ENCODE measurements at places on chromosomes 13 and 19. TPM values are rescaled to one million over a fixed set of nuclear protein-coding genes. Genes with fewer than 3 reads are reported as not detected.

DNA sequence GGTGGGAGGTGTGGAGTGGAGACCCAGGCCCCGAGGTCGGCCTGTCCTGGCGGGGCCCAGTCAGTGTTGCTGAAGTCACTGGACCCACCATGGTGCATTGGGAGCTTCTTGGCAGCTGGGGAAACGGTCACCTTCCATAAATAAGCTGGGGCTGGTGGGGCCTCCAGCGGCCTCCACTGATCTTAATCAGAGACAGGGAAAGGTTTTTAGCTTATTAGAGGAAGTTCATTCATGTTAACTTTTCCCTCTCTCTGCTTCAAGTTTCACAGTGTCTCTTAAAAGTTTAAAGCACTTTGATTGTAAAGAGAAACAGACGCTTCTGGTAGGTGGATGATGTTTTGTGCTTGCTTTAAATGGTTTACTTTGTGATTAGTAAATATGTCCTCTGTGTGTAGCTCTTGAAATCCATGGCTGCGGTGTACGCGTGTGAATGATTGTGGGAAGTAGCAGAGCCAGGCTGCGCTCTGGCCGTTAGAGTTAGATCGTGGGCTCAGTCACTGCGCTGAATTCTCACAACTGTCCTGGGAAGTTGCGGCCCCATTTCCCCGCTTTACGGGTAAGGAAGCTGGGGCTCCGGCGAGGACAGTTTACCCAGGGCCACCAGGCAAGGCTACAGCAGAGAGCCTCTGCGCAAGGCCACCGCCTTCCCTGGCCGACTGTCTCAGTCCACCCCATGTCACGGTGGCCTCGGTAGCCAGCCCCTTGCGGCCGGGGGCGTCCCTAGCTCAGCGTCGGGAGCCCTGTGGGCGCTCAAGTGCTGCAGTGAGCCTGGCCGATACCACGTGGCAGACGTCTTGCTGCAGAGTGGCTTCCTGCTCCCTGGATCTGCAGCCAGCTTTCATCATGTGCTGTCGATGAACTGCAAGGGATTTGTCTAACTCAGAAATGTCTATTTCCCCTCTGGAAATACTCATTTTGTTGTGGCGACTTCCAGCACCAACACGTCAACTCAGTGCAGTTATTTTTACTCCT is 16.5 kb upstream of the NDUFS7 start:
- no peak for DNase-seq

GRCh38 chr19:58097781-58098681 is at the start of gene ZSCAN18:
ZSCAN18 (minus strand) TSS chr19:58098231; CDS start chr19:58090267, 7,964 bp downstream.
- DNase-seq = peak; percentile 98

DNA sequence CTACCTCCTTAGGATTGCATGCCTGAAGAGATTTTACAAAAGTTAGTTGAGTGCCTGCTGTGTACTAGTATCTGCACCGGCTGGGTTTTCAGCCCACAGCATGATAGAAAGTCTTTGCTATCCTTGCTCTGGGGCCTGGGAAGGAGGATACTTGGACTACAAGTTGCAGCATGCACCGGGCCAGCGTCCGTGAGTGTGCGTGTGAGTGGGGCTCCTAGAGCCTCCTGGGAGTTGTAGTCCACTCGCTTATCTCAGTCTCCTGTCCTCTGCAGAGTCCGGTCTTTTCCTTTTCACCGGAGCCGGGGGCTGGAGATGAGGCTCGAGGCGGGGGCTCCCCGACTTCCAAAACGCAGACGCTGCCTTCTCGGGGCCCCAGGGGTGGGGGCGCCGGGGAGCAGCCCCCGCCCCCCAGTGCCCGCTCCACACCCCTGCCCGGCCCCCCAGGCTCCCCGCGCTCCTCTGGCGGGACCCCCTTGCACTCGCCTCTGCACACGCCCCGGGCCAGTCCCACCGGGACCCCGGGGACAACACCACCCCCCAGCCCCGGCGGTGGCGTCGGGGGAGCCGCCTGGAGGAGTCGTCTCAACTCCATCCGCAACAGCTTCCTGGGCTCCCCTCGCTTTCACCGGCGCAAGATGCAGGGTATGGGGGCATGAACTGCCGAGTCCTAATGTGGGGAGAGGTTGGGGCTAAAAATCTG is 20.6 kb downstream of the BRSK1 start:
- DNase-seq = no peak

Gene ZNF491
- total RNA-seq = 3.9 TPM

GRCh38 chr13:52868190-52868589 is 19.8 kb upstream of the PCDH8 start:
- no peak for DNase-seq

Gene TRPM4
- total RNA-seq = 145 TPM

GRCh38 chr19:17576758-17577456 is 21.5 kb downstream of the COLGALT1 start:
- peak; percentile 38 for DNase-seq

DNA sequence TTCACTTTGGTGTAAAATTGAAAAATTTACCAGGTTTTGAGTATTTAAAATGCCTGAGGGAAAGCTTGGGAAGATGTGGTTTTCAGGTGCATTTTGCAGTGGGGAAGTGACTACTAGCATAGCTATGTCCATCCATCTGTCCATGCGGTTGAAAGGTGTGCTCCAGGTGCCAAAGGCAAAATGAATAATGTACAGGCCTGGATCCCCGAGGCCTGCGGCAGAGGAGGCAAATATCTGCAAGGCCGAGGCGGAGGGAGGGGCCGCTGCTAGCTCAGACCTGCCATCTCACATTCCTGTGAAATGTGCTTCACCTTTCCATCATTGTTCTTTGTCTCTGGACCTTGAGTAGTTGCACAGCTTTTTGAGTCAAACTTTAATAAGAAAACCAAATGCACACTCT is 65.5 kb downstream of the ERCC5 start:
- no peak for DNase-seq

- DNase-seq = no peak
Measured at GRCh38 chr13:49980266-49980665, 16.6 kb upstream of the TRIM13 start.

DNA sequence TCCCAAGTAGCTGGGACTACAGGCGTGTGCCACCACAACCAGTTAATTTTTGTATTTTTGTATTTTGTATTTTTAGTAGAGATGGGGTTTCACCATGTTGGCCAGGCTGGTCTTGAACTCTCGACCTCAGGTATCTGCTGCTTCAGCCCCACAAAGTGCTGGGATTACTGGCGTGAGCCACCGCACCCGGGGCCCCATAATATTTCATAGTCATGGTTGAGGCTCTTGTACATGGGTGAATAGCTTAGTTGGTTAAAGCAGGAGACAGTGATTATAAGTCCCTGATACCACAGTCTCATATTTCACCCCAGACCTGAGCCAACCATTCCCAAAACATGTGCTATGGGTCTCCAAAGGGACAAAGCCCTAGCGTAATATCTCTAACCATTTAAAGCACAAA is 26.1 kb downstream of the MBNL2 start:
- no peak for DNase-seq

DNA sequence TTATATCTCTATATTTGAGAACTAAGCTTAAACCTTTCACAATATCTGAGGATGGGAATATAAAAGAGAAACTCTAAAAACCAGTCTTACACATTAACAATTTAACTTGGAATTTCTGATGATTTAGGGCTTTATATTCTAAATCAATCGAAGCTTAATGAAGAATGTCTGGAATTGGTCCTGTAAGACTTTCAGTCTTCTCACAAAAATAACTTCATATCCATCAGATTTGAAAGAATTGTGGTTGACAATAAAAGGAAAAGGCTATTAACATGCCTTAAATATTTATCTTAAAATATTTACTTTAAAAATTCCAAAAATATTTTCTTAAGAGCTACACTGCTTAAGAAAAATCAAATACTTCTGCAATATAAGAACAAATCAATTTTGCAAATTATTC is 27.3 kb downstream of the MYCBP2 start:
- no peak for DNase-seq

DNA sequence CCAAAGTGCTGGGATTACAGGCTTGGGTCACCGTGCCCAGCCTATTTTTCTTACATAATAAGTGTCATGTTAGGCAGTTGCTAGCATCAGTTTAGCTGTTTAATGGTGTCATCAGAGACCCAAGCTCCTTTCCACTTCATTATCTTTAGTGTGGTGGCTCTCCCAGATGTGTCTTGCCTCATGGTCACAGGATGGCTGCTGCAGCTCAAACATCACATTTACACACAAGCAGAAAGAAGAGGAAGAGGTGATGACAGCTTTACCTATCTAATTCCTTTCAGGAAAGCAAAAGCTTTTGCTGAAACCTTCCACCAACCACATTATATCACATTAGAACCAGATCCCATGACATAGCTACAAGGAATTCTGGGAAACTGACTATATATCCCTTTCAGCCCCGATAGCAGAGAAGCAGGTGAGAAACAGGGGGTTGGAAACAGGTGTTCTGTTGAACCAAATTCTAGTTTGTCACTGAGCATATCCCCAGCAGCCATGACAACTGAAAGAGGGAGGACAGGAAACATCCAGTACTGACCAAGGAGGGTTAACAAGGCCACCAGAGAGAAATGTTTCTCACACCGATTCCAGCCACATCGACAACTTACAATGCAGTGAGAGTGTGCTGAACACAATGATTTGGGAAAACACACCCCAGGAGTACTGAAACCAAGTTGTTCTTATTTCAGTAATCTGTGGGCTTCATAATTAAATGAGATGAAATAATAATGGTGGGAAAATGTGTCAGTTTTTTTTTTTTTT is 617.0 kb downstream of the UQCRFS1 start:
- no peak for DNase-seq

GRCh38 chr19:49152119-49152550 is 3.1 kb downstream of the HRC start:
- no peak for DNase-seq

Gene KCNC3
- total RNA-seq = 8.6 TPM

Gene ZNF585A
- total RNA-seq = 10.0 TPM

DNA sequence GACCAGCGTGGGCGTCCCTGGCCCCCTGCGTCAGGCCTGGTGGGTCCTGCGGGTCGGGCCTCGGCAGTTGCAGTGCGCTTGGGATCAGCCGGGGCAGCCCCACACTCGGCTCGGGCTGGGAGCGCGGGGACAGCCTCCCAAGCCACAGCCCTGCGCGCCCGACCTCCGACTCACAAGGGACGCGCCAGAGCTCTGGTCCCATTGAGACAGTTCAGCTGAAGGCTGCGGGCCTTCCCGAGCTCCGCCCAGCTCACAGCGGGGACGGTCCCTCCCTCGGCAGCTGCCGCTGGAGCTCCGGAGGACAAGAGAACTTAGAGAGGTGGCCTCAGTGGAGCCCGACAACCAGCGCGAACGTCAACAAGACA is 45.7 kb upstream of the ZNF730 start:
- peak; percentile 11 for DNase-seq

DNA sequence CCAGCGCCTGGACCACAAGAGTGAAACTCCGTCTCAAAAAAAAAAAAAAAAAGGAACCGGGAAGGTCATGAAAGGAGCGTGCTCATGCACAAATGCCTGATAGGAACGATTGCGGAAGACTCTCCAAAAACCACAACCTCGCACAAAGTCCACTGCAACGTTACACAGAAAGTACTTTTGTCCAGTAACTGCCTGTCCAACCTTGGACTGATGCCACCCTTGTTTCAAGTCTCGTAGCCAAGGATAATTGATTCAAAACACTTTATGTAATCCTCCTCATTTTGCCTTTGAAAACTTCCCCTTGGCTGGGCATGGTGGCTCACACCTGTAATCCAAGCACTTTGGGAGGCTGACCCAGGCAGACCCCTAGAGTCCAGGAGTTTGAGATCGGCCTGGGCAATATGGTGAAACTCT is 13.7 kb downstream of the LGALS7 start:
- DNase-seq = peak; percentile 92

DNA sequence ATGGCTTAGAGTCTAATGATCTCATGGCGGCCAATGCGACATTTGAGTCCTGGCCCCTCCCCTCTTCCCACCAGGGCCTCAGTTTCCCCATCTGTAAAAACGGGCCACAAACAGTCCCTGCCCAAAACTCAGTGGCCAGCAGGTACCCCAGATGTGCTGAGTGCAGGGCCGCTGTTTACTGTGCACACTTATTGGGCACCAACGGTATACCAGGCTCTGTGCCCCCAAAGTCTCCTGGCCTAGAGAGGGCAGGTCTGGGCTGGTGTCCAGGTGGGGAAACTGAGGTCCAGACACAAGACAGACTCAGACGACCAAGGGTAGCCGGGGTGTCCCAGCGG is 23.6 kb upstream of the WDR18 start:
- DNase-seq = no peak

DNA sequence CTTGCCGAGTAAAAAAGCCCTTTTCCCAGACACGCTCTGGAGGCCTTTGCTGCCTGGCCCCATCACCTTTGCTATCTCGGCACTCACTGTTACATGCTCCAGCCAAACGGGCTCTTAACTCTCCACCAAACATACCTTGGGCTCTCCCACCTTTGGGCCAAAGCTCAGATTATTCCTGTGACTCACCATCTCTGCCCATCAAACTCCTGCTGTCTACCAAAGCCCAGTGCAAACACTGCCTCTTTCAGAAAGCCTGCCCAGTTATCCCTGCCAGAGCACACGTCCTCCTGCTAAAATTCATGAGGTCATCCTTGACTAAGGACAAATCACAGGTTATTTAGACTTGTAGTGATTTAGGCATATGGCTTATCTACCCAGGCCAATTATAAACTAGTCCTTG is 48.1 kb upstream of the SERPINE3 start:
- no peak for DNase-seq

- DNase-seq = no peak
Measured at GRCh38 chr13:90979059-90979458, 368.4 kb upstream of the MIR17HG start.

GRCh38 chr13:97933776-97934175 is 19.7 kb upstream of the IPO5 start:
- DNase-seq = no peak

GRCh38 chr13:79710376-79710775 is 229.4 kb downstream of the NDFIP2 start:
- DNase-seq = no peak

Gene LILRA1
- 1.9 TPM for total RNA-seq

Gene KLHL1
- total RNA-seq = not detected

Gene ZNF223
- total RNA-seq = 8.1 TPM

DNA sequence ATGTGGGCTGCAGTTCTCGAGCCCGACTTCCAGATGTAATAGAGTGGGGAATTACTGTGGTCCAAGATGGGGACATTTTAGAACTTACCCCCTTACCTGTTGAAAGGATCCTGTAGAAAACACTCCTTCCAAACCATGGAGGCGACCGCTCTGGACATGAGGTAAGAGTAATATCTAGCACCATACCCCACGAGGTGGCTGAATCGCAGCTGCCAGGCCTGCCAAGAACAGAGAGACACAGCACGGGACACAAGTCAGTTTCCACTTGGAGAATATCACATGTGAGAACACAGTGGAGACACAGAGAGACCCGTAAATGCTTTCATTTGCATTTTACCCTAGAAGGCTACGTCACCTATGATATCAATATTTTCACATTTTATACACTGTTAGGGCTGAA is 129.2 kb downstream of the MIPEP start:
- no peak for DNase-seq

Gene CEACAM1
- total RNA-seq = 19.5 TPM

- no peak for DNase-seq
Measured at GRCh38 chr13:97583907-97584497, 150.0 kb downstream of the RAP2A start.

Data from mucosa of gallbladder (tissue), 1 donor.